Activated gamma-delta T cell treated with anti-CD3 and anti-CD28 coated beads, Interleukin-2, amount 50 U/mL, for 16 hours (primary cell): ENCODE measurements at places on chromosomes 6 and 20.

- DNase-seq, result no peak
Measured at GRCh38 chr6:79450984-79451383, 86.2 kb downstream of the LCA5 start.

DNA sequence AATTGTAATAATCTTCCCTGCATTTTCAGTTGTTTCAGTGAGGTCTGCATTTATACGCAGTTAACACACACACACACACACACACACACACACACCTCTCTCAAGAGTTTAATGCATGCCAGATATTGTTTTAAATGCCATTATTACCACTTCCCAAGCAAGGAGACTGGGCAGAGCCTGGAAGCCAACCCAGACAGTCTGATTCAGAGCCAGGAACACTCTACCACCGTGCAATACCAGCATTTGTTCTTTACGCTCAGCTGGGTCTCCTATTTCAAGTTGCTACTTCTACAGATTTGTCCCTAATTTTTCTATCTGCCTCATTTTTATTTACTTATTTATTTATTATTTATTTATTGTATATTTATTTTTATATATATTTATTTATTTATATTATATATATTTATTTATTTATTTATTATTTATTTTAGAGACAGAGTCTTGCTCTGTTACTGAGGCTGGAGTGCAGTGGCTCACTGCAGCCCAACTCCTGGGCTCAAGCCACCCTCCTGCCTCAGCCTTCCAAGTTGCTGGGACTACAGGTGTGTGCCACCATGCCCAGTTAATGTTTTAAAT, 68.4 kb downstream of the PCSK2 start:
- no peak for DNase-seq

DNA sequence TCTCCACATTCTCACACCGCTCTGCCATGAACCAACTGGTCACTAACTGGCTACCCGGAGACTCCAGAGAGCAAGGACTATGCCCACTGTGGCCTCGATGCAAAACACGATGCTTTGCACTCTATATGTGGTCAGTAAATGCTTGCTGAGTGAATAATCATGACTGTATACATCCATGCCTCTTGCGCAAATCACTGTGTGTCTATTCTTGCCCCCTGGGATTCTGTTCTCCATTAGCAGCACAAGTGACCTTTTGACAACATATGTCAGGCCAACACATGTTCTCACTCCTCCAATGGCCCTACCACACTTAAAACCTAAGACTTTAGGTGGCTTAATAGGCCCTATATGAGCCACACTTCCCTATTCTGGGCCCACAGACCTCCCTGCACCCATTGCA, 16.9 kb downstream of the KIF16B start:
- no peak for DNase-seq

GRCh38 chr6:21263531-21264287, 329.8 kb upstream of the SOX4 start:
- no peak for DNase-seq

GRCh38 chr6:34679552-34680253, 16.9 kb downstream of the ILRUN start:
- no peak for DNase-seq
